ENCODE measurements at places on chromosomes 11 and 22.

- DNase-seq: no peak
These were observed 528 bp upstream of the ARRB1 start for GRCh38 chr11:75351791-75352587.

GRCh38 chr11:19432370-19433061 lies 191.8 kb upstream of the E2F8 start:
- no peak for DNase-seq

- DNase-seq: no peak
These were observed 49.3 kb downstream of the PPME1 start for GRCh38 chr11:74220376-74220775.

DNA sequence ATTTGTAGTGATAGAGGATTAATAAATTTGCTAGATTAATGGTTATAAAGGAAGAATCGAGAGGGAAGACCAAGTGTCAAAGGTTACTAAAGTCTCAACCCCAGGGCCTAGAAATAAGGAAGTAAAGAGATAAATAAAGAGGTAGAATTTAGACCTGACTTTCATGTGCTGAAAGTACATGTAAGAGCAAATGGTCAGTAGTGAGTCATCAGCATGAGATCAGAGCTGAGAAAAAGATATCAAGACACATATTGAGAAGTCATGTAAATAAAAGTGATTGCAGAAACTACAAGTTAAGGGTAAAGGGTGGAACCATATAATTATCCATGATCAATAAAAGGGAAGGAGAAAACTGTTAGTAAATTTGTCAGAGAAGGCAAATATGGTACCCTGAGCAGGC lies 1.4 kb upstream of the OR8B8 start:
- no peak for DNase-seq

DNA sequence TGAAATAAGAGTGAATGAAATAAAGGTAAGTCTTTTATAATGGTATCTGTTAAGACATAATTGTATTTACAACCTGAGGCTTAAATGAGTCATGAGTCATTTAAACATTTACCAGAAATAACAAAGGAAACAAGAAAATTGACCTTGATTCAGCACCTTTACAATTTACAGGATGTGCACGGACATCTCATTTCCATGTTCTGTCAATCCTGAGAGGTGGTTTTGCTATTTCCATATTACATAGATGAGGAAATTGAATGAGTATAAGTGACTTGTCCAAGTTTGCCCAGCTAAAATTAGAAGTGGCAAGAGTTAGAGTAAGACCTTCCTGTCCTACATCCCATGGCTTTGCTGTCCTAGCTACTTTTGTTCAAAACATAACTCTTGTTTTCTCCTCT lies 89.1 kb downstream of the TRIM44 start:
- no peak for DNase-seq

DNA sequence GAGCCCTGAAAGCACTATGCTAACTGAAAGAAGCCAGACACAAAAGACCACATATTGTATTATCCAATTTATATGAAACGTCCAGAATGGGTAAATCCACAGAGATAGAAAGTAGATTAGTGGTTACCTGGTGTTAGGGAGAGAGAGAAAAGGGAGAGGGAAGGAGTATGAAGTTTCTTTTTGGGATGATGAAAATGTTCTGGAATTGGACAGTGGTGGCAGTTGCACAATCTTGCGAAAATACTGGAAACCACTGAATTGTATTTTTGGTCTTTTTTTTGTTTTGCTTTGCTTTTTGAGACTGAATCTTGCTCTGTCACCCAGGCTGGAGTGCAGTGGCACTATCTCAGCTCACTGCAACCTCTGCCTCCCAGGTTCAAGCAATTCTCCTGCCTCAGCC lies 63.5 kb downstream of the MRTFA start:
- no peak for DNase-seq

DNA sequence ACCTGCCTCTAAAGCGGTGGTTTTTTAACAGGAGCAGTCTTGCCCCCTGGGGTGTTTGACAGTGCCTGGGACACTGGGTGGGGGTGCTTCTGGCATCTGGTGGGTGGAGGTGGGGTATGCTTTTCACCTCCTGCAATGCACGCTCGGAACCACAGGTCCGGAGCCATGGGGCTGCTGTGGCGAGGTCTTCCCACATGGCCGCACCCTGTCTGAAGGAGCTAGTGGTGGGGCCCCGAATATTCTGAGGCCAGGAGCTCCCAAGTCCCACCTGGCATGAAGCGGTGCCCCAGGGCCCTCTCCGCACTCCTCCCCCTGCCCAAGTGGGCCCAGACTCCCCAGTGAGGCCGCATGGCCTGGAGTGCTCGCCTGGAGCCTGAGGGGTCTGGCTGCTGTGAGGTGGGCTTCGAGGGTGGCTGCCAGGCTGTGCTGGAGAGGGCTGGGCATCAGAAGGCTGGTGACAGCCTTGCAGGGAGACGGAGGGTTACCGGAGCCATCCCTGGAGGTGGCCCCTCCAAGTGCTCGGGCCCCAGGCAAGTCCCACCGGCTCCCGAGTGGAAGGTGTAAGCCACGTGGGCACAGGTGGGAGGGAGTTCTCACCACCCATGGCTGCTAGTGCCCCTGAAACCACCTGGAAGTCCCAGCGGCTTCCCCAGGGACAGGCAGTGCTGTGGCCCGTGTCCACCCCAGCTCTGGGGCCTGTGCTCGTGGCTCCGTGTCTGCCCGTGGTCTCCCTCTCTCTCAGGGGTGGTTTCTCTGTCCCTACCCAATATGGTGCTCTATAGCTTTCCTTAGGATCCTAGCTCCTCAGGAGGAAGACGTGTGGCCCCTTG lies 15.1 kb downstream of the TBX1 start:
- DNase-seq: no peak

GRCh38 chr11:70476669-70477068 lies 78.3 kb downstream of the CTTN start:
- DNase-seq: no peak

DNA sequence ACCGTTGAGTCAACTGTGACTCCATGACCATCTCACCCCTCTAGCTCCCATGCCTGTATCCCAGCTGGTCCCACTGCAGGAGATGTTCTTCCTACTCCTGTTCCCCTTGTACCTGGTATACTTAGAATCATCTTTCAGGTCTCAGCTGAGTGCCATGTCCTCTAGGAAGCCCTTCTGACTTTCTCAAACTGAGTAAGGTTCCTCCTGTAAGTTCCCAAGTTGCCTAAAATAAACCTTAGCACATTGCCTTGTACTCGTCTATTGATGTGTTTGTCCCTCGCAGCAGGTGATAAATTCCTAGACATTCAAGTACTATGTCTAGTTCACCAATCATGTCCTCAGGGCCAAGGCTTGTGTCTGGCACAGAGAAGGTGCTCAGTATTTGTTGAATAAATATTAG lies 18.4 kb upstream of the ASCC2 start:
- DNase-seq: no peak
